DMS79 treated with DMSO at 0.1 percent for 48 hours (cell line): ENCODE measurements at places on chromosomes 6 and 20.

DNA sequence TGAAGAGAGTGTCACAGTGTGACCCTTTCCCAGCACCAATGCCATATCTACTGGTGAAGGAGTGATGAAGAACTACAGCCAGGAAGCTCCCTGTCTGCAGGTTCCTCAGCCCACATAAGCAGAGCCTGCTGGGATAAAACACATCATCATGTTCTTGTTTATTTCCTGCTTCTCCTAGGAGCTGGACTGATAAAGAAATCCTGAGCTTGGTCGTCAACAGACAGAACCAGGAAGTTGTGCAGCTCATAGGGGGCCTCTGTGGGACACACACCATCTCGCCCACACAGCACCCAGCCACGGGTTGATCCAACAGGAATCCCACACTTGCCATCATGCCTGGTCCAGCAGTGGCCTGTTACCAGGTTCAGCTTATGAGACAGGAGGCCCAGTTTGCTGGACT lies 2.8 kb upstream of the CSTL1 start:
- DNase-seq = no peak

DNA sequence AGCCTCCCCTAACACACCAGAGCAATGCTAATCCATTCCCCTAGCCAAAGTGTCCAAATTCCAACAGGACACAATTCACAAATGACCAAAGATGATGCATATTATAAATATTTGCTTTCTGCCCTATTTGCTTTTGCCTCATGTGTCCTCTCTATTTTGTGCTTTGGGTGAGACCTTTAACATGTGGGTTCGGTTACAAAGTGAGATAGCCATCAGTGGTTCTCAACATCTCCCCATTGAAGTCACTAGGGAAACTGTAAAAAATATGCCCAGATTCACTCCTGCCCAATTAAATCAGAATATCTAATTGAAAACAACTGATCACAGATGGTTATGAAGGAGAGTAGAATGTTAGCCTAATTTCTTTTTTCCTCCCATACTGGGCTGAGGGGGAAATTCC lies 159.2 kb downstream of the MTFR2 start:
- DNase-seq = no peak

- no peak for DNase-seq
These were observed 51.8 kb downstream of the CDK5RAP1 start for GRCh38 chr20:33349493-33349892.

GRCh38 chr6:118469468-118469867 lies 78.6 kb upstream of the PLN start:
- no peak for DNase-seq

- DNase-seq = peak; percentile 40
These were observed 35.2 kb downstream of the NDUFAF5 start for GRCh38 chr20:13819885-13820645.

DNA sequence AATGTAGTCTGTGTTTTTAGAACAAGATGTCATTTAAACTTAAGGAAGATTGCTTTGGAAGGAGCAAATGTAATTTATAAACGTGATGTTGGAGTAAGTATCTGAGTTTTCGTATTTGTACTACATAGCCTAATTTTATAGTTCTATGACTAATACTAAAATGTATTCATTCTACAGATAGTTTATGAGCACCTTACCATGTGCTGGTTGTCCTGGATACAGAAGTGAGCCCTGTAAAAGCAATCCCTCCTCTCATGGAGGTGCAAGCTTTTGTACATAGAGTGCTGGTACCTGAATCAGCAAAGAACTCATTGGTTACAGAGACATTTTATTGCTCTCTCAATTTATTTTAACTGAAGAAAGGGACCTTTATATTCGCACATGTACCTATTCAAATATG lies 27.1 kb downstream of the TBPL1 start:
- DNase-seq = no peak

DNA sequence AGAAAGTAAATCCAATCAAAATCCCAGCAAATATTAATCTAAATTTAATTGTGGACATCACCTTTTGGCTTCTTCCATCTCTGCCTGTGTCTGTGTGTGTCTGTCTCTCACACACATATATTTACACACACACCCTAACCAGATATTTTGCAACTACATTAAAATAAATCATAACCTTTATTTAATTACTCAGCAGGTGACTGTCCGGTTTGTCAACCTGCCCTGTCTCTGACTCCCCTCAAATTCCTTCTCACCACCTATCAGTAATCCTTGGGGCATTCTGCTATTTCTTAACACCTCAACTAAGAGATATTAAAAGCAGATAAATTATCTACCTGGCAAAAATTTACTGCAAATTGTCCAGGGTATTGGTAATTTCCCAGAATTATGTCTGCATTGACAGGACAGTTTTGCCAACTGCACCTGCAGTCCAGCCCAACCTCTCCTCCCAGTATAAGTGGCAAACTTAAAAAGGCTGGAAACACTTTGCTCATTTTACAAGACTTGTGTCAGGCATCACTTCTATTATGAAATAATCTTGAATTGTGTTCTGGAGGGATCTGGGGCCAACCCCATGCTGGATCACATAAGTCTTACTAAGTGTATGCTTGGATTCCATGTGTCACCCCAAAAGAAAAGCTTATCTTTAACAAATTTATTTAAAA lies 216.1 kb downstream of the GMDS start:
- DNase-seq = no peak

- no peak for DNase-seq
These were observed 88.2 kb upstream of the BHLHE23 start for GRCh38 chr20:63094767-63095499.

GRCh38 chr20:38875175-38875993 lies 50.8 kb upstream of the FAM83D start:
- no peak for DNase-seq

GRCh38 chr6:137148306-137149034 lies 25.0 kb downstream of the IL22RA2 start:
- DNase-seq = no peak

GRCh38 chr6:120805276-120805675 lies 529.0 kb downstream of the TBC1D32 start:
- no peak for DNase-seq

GRCh38 chr6:95530176-95530819 lies 47.0 kb upstream of the MANEA start:
- no peak for DNase-seq

GRCh38 chr20:26208296-26209091 lies 511.8 kb upstream of the ZNF337 start:
- peak; percentile 2 for DNase-seq

DNA sequence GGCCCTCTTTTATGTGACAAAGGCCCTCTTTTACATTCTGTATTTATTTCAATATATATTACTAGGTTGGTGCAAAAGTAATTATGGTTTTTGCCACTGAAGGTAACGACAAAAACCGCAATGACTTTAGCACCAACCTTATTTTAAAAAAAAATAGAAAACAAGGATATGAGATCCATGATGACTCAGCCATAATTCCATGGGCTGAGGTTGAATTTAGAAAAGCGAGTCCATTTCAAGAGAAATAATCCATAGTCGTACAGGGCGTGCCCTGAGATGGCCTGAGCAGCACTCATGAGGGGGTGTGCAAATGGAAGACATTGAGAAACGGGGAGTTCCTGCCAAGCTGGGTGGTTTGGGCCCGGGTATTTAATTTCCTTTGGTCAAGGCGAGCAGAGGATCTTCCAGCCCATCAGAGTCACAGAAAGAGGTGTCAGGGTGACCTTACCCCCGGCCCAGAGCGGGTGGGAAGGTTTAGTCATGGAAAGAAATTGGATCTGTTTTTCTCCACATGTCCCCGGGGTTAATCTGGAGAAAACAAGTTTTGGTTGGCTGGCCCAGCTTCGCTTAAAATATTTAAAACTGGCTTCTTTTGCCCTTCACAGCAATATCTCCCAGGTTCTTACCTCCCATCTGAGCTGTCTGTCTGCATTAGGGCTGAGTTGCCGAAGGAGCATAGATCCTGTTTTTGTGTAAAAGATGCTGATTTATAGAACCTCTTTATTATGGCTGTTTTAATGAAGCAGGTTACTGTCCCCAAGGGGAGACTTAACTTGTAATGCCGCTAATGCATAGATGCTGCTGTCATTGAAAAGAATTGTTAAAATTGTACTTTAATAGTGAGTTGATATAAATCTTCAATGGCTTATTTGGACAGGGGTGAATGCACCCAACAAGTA lies 255.6 kb downstream of the PREX1 start:
- DNase-seq = no peak

DNA sequence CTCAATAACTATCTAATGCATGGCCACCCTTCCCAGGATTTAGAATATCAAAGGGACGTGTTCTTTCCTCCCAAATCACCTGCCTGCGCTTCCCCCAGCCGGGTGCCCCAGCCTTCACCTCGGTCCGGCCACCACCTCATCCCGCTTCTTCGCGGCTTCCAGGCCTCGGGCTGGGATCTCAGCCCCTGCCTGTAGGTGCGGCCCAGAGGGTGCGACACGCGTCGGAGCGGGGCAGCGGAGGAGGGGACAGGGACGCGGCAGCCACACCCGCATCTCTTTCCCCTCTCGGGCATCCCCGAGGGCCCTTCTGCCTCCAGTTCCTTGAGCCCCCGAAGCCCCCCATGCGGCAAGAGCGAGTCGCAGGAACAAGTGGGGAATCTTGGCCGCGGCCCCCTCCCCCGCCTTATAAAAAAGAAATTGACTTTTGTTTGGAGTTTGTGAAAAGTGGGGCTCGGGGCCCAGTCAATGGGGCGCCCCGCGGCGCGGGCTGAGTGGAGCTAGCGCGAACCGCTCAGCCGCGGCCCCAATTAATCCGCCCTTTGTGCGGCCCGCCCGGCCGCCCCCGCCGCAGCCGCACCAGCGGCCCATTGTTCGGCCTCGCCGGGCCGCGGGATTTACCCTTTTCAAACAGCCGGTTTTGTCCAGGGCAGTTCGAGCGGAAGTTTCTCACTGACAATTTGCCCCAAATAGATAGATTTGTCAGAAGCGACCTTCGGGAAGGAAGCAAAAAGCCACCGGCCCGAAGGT lies 8.4 kb upstream of the NR2E1 start:
- no peak for DNase-seq

GRCh38 chr6:141347086-141347485 lies 785.6 kb upstream of the GJE1 start:
- no peak for DNase-seq

GRCh38 chr6:141988954-141989705 lies 143.6 kb upstream of the GJE1 start:
- no peak for DNase-seq

GRCh38 chr6:12010635-12011275 lies 1.4 kb upstream of the HIVEP1 start:
- DNase-seq = peak; percentile 42

GRCh38 chr20:10643560-10643873 lies 30.3 kb downstream of the JAG1 start:
- no peak for DNase-seq

GRCh38 chr6:111984081-111984480 lies 69.8 kb upstream of the CCN6 start:
- no peak for DNase-seq

- no peak for DNase-seq
These were observed 155.9 kb downstream of the NRN1 start for GRCh38 chr6:5850848-5851255.

GRCh38 chr20:18361678-18362077 lies 73.4 kb downstream of the ZNF133 start:
- no peak for DNase-seq

- peak; percentile 60 for DNase-seq
These were observed 93.6 kb downstream of the RPP40 start for GRCh38 chr6:4910037-4910760.

- DNase-seq = peak; percentile 74
These were observed 155.8 kb downstream of the MBOAT1 start for GRCh38 chr6:20056350-20056992.

GRCh38 chr20:63080411-63080810 lies 73.6 kb upstream of the BHLHE23 start:
- no peak for DNase-seq

DNA sequence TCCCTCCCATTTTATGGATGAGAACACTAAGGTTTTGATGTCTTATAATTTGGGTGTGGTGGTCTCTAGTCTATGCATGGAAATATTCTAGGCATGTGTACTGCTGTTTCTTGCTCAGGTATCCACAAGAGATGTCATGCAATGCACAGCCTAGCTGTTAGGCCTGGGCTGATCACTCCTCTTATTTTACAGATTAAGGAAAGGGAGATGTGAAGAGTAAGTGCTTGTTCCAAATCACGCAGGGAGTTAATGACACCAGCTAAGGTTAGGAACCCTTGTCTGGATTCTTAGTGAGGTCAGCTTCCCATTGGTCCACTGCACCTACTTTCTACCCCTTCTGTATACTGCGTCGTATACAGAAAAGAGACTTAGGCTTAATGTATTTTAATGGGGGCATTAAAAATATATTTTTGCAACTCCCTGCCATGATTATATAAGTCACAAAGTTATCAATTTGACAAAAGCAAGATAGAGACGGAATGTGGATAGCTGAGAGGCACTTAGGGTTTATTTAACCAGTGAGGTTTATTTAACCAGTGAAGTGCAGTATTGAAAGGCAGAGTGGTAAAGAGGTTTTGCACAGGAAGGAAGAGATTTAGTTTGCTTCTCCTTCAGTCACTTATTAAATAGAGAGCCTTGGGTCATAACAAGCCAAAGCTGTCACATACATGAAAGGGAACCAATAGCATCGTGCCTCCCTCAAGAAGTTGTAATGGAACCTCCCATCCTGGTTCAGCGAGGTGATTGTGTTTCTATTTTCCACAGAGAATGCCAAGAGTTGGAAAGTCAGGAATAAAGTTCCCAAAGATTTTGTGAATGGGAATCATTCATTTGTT lies 95.0 kb upstream of the FAM184A start:
- DNase-seq = no peak

DNA sequence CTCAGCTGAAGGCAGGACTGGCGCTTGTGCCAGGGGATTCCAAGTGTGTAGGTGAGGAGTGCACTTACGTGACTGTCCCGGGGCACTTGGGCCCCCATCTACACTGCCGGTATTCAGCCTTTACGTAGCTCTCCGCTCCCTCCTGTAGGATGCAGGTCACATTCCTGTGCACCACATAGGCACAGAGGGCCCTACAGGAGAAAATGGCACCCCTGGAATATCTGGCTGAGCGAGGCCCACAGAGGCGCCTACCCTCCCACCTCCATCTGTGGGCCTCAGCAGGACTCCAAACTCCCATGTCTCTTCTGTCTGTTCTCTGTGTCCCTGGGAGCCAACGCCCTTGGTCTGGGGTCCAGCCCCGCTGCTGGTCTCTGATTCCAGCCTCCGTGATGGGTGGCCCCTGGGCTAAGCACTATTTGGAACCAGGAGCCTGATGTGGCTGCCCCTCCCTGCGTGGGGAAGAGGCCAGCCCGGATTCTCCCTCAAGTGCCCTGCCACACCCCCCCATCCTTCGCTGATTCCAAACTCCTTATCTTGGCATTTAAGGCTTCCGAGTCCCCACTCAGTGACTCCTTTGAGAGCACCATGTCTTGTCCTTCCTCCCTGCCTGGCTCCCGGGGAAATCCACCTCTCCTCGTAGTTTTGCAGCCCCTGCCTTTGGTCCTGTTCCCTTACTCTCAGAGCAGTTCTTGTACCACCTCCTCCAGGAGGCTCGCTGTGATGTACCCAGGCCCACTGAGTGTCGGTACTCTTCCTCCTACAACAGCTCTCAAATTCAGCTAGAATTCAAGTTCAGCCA lies 1.5 kb downstream of the EMILIN3 start:
- DNase-seq = no peak

DNA sequence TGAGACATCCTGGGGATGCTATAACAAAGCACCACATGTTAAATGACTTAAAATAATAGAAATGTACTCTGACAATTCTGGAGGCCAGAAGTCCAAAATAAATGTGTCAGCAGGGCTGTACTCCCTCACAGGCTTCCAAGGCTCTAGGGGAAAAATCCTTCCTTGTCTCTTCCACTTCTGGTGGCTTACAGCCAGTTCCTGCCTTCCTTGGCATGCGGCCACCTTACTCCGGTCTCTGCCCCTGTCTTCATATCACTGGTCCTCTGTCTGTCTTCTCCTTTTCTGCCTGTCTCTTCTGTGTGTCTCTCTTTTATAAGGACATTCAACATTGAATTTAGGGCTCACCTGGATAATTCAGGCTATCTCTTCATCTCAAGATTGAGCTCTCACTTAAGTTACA lies 155.3 kb upstream of the SYNCRIP start:
- DNase-seq = no peak
